Sigmoid colon (tissue), 7 donors: ENCODE measurements at places on chromosomes 4 and X. TPM values are rescaled to one million over a fixed set of nuclear protein-coding genes. Genes with fewer than 3 reads are reported as not detected.

GRCh38 chrX:69080855-69081465, 84.3 kb downstream of the PJA1 start:
- no peaks in the 10 kb centered on the region for H3K4me1 ChIP-seq
- H3K36me3 ChIP-seq = no peaks in the 10 kb centered on the region
- no peaks in the 10 kb centered on the region for H3K27me3 ChIP-seq
- DNase-seq = no peak

STOX2 gene
- 9.6 TPM for total RNA-seq

CASP3 gene
- 9.4 TPM for total RNA-seq

LGI2 gene
- 1.2 TPM for total RNA-seq

FHIP1A gene
- 2.0 TPM for total RNA-seq

DCAF4L1 gene
- total RNA-seq = under 0.01 TPM

DNA sequence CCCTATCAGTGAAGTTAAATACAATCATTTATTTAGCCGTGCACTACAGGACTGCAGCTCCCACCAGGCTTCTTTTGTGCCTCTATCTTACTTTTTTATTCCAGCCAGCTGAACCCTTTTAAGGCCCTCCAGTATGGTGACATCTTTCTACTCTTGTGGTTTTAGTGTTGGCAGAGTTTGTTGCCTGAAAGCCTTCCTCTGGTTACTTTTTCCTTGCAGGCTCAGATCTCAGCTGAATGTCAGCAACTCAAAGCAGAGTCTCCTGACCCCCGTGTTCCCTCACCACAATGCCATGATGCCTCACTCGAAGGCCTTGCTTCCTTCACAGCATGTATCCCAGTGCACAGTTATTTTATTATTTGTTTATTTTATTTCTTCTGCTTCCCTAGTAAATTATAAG, 818.9 kb upstream of the LCORL start:
- no peaks in the 10 kb centered on the region for H3K27me3 ChIP-seq
- no peaks in the 10 kb centered on the region for H3K4me1 ChIP-seq
- H3K4me3 ChIP-seq = no peak overlapping the region
- no peak overlapping the region for H3K27ac ChIP-seq
- H3K36me3 ChIP-seq = no peaks in the 10 kb centered on the region
- no peak for DNase-seq

DNA sequence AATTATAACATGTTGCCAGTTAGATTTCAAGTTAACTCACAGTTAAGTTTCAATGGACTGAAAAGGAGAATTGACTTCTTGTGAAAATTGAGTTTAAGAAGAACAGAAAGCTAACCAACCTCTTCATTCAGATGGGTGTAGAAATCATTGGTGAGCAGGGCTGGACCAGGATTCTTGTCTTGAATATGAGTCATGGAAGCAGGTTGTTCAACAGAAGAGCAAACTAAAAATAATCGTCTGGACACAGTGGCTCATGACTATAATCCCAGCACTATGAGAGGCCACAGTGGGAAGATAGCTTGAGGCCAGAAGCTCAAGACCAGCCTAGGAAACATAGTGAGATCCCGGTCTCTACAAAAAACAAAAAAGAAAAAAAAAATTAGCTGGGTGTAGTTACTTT, 98.2 kb downstream of the ARSJ start:
- no peaks in the 10 kb centered on the region for H3K36me3 ChIP-seq
- no peak overlapping the region for H3K27ac ChIP-seq
- DNase-seq = no peak
- no peaks in the 10 kb centered on the region for H3K4me1 ChIP-seq
- H3K27me3 ChIP-seq = no peaks in the 10 kb centered on the region

- H3K36me3 ChIP-seq = no peaks in the 10 kb centered on the region
- H3K27me3 ChIP-seq = no peaks in the 10 kb centered on the region
- H3K27ac ChIP-seq = no peak overlapping the region
- H3K4me3 ChIP-seq = no peak overlapping the region
- DNase-seq = no peak
Measured at GRCh38 chrX:117996408-117996807, 120.2 kb downstream of the KLHL13 start.

FGF16 gene
- not detected for total RNA-seq

DNA sequence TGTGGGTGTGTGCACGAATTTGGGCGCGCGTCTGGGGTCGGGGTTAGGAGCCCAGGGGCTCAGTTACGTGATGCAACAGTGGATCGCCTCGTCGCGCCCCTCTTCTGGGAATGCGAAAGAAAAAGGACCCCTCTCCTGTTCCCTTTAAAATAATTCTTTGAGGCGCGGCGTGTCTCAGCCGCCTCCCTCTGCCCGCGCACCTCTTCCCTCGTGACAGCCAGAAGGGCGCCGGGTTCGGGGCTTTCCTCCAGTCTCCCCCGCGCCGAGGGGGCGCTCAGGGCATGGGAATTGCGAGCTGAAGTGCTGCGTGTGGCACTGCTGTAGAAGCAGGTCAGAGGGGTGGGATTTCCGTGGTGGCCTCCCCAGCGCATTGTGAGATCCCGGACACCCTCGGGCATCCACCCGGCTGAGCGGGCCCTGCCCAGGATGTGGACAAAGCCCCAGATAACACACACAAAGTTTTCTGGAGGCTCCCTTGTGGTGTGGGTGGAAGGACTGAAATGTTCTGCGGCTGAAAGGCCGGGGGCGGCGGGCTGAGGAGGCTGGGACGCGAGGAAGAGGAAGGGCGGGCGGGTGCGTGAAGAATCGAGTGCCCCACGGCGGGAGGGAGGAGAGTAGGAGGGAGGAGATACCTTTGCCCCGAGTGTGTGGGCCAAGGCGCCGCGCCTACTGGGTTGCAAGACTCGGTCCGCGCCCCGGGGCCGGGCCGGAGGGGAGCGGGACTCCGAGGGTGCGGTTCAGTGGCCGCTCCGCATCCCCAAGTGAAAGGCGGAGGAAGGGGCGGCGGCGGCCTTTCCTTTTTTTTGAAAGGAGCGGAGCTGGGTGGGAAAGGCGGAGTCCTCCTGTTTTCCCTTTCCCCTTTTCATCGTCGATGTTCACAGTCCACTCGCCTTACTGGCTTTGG, 752 bp downstream of the SEPTIN11 start:
- DNase-seq = peak; percentile 83
- no peaks in the 10 kb centered on the region for H3K36me3 ChIP-seq
- H3K27ac ChIP-seq = peak overlapping the region; percentile 95
- peak overlapping the region; percentile 85 for H3K4me3 ChIP-seq

GPR119 gene
- not detected for total RNA-seq

- H3K27me3 ChIP-seq = no peaks in the 10 kb centered on the region
- peak; percentile 71 for DNase-seq
- H3K27ac ChIP-seq = no peak overlapping the region
- no peaks in the 10 kb centered on the region for H3K36me3 ChIP-seq
- H3K4me1 ChIP-seq = no peaks in the 10 kb centered on the region
Measured at GRCh38 chr4:17336524-17336961, 175.3 kb downstream of the QDPR start.

DNA sequence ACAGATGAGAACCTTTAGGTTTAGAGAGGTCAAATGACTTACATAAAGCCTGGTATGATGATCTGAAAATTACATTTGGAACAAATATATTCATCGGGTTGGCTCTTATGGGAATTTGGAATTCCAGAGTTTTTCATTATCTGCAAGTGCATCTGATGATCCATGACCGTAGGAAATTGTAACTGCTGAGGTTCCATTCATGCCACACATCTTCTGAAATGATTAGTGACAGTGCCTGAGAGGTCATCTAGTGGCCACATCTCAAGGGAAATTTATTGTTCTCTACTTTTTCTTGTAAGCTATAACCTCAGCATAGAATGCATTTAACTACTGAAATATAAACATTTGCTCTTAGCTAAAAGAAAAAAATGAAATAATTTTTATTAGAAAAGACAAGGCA, 105.8 kb upstream of the NWD2 start:
- no peaks in the 10 kb centered on the region for H3K4me1 ChIP-seq
- H3K36me3 ChIP-seq = no peaks in the 10 kb centered on the region
- DNase-seq = no peak
- no peaks in the 10 kb centered on the region for H3K27me3 ChIP-seq
- H3K4me3 ChIP-seq = no peak overlapping the region

APBB2 gene
- total RNA-seq = 102 TPM

PAGE2 gene
- not detected for total RNA-seq

GRCh38 chr4:150569998-150570535, 11.9 kb upstream of the MAB21L2 start:
- H3K27ac ChIP-seq = no peak overlapping the region
- DNase-seq = no peak

- H3K27me3 ChIP-seq = no peaks in the 10 kb centered on the region
- H3K36me3 ChIP-seq = no peaks in the 10 kb centered on the region
- peaks cover 10% of the 10 kb centered on the region for H3K4me1 ChIP-seq
Measured at GRCh38 chr4:141375855-141376254, 155.2 kb downstream of the ZNF330 start.

DNA sequence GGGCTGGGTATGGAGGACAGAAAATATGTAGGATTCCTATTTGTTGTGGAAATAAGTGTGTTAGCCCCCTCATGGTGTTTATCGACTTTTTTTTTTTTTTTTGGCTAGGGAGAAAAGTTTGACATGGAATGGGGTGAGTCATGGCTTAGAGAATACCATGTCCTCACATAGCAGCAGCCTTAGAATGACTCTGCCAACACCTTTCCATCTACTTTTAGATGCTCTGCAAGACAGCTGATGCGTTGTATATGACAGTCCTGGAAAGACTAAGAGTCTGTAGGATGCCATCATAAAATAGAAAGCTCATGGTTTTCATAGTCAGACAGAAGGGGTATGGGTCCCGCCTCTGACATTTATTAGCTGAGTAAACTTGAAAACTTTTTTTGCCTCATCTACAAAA, 37.7 kb downstream of the MTTP start:
- H3K4me3 ChIP-seq = no peak overlapping the region
- peaks cover 26% of the 10 kb centered on the region for H3K4me1 ChIP-seq
- no peak for DNase-seq

MAD2L1 gene
- total RNA-seq = 0.95 TPM

GRCh38 chrX:95055991-95056390, 1382.0 kb downstream of the FAM133A start:
- no peaks in the 10 kb centered on the region for H3K4me1 ChIP-seq
- H3K4me3 ChIP-seq = no peak overlapping the region
- no peaks in the 10 kb centered on the region for H3K36me3 ChIP-seq
- no peak overlapping the region for H3K27ac ChIP-seq
- H3K27me3 ChIP-seq = no peaks in the 10 kb centered on the region
- no peak for DNase-seq

GRCh38 chr4:63644396-63644795, 764.9 kb downstream of the TECRL start:
- no peak overlapping the region for H3K4me3 ChIP-seq
- no peaks in the 10 kb centered on the region for H3K27me3 ChIP-seq
- no peaks in the 10 kb centered on the region for H3K4me1 ChIP-seq
- H3K36me3 ChIP-seq = no peaks in the 10 kb centered on the region
- no peak for DNase-seq

KLHL5 gene
- 179 TPM for total RNA-seq
